ENCODE measurements at places on chromosomes 4 and X.

GRCh38 chrX:49309401-49309981, 6.0 kb downstream of the GAGE10 start:
- no peak for DNase-seq

DNA sequence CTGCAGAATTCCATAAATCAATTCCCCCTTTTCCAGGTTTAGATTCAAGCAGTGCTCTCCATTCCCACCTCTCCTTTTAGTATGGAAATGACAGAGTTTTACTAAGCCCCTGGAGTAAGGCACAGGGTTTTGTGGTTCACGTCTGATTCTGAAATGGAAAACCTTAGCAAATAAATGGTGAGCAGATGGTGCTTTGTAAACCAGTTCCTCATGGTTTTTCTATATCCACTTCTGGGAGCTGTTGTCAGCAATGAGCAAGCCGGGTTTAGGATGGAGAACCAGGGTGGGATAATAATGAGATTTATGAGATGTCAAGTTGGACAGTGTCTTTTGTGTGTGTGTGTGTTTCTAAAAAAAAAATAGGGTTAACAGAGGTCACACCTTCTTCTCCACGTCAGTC, 113.8 kb upstream of the RBPJ start:
- no peak for DNase-seq

GRCh38 chr4:3516061-3516835, 16.0 kb downstream of the LRPAP1 start:
- DNase-seq, result no peak

DNA sequence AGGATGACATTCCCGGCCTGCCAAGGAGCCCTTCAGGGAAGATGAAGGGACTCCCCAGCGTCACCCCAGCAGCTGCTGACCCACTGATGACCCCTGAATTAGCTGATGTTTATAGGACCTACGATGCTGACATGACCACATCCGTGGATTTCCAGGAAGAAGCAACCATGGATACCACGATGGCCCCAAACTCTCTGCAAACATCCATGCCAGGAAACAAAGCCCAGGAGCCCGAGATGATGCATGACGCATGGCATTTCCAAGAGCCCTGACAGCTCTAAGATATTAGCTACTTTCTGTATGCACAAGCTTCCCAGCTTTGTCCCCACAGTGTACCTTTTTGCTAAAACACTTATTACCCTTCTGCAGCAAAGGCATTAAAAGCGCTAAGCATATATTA, 14.4 kb downstream of the AMBN start:
- DNase-seq, result no peak

All from posterior vena cava (tissue), 2 donors.